ENCODE measurements at places on chromosomes 7 and 10.

DNA sequence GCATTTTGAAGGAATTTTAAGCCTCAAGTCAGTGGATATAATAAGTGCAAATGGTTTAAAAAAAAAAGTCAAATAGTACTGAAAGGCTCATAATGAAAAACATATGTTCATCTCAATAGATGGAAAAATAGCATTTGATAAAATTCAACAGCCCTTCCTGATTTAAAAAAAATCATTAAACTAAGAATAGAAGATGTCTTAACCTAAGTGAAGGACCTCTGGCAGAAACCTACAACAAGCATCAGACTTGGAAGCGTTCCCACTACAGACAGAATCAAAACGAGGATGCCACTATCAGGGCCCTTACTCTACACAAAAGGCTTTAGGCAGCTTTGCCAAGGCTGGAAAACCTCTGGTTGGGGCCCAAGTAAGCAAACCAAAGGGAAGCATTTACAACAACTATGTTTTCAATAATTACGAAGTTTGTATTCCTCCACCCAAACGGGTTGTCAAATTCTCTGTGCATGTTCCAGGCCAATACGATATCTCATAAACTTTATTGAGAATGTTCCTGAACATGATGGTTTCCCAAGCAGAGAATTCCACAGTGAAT is 45.1 kb downstream of the CYTH3 start:
- DNase-seq: no peak

- DNase-seq: no peak
Observed at GRCh38 chr7:106583100-106583499, 77.9 kb downstream of the CCDC71L start.

GRCh38 chr10:26199841-26200240 is 16.7 kb upstream of the GAD2 start:
- DNase-seq: no peak

DNA sequence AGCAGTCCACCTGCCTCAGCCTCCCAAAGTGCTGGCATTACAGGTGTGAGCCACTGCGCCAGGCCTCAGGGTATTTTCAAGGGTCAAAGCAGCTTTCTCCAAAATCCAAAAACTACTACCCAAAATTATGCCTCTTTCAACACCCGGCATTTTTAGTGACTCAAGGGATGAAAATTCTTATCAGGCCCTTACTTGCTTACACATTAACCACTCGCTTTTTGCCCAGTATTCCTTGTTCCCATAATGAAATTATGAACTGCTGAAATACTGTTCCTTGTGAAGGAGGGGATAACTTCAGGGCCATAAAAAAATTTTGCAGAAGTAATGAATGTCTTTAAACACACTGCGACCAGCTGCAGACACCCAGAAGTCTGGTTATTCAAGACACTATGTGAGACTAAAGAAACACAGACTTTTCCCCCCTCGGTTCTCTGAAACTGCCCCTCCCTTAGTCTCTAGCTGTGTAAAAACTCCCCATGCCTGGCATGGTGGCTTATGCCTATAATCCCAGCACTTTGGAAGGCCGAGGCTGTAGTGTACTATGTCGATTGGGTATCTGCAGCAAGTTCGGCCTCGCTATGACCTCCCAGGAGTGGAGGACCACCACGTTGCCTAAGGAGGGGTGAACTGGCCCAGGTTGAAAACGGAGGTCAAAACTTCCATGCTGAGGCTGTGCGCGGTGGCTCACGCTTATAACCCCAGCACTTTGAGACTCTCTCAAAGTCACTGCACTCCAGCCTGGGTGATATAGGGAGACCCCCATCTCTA is 12.0 kb downstream of the FXYD4 start:
- DNase-seq: no peak

DNA sequence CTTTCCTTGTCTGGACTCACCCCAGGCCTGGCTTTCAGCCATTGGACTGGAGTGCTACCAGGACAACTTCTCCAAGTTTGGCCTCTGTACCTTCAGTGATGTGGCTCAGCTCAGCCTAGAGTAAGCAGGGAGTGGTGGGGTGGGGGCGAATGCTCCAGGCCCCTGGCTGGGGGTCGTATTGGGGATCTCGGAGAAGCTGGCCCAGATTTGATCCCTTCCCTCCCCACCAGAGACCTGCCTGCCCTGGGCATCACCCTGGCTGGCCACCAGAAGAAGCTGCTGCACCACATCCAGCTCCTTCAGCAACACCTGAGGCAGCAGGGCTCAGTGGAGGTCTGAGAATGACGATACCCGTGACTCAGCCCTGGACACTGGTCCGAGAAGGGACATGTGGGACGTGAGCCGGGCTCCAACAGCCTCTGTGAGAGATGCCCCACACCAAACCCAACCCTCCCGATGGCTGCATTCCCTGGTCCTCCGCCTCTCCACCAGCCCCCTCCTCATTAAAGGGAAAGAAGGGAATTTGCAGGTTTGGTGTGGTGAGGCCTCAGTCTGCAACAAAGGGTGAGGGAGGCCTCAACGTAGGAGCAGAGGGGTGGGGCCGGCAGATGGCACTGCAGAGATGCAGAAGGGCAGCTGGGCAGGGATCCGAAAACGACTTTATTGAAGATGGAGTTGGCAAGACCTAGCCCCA is 14.8 kb downstream of the TRPV6 start:
- no peak for DNase-seq

GRCh38 chr10:125128397-125129075 is 31.8 kb downstream of the CTBP2 start:
- no peak for DNase-seq

DNA sequence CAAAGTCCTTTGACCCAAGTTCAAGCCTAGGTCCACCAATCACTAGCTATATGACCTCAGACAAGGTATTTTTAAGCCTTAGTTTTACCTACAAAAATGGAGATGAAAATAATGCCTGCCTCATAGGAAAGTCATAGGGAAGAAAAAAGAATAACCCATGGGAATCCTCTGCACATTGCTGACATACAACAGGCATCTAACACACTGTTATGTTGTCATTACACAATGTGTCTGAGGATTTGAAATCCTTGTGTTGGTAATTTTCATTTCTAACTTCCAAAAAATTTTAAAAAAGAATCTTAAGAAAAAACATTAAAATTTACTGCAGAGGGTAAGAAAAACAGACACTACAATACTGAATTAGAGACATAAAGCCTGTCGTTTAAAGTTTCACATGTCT is 5.7 kb downstream of the ANK3 start:
- no peak for DNase-seq

GRCh38 chr7:71558806-71559613 is 427.1 kb downstream of the GALNT17 start:
- no peak for DNase-seq

GRCh38 chr7:12570534-12571461 is at the start of gene SCIN:
TSS of gene SCIN (plus strand) at chr7:12570720. CDS start at chr7:12570787, 67 bp downstream.
- DNase-seq: peak; percentile 5

- DNase-seq: no peak
Observed at GRCh38 chr10:88293073-88293472, 290.0 kb downstream of the RNLS start.

- no peak for DNase-seq
Observed at GRCh38 chr7:4113271-4113670, 568.8 kb upstream of the FOXK1 start.

DNA sequence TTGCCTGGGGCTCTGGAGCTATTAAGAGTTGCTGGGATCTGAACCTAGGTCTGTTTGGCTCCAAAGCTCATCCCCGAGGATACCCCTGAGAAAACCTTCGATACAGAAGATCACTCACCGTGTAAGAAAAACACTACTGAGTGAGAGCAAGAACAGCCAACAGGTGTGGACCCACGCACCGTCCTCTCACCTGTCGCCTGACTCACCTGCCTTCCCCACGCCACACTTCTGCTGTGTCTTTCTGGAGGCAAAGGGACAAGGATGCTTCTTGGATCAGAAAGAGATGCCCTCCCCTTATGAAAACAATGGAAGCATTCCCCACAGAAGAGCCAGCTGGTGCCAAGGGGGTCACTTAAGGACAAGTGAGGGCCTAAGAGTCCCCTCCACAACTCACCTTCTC is 46.7 kb downstream of the COL13A1 start:
- no peak for DNase-seq

GRCh38 chr7:141575654-141576448 is 24.6 kb downstream of the AGK start:
- no peak for DNase-seq

All from activated gamma-delta T cell treated with Interleukin-2 at 50 U/mL for 16 hours (primary cell).